ENCODE measurements at places on chromosomes 16 and 17.
A peak's percentile ranks its signal among the peaks of the same experiment; 100 is the strongest.

GRCh38 chr17:39225959-39226683 is 376 bp upstream of the STAC2 start:
- DNase-seq = peak; percentile 97

- no peak for DNase-seq
Measured at GRCh38 chr17:19727501-19728078, 11.2 kb upstream of the SLC47A2 start.

GRCh38 chr17:77451894-77452852 is 311.4 kb downstream of the SEC14L1 start:
- DNase-seq = peak; percentile 78

- DNase-seq = no peak
Measured at GRCh38 chr17:70110443-70110880, 35.4 kb downstream of the KCNJ16 start.

DNA sequence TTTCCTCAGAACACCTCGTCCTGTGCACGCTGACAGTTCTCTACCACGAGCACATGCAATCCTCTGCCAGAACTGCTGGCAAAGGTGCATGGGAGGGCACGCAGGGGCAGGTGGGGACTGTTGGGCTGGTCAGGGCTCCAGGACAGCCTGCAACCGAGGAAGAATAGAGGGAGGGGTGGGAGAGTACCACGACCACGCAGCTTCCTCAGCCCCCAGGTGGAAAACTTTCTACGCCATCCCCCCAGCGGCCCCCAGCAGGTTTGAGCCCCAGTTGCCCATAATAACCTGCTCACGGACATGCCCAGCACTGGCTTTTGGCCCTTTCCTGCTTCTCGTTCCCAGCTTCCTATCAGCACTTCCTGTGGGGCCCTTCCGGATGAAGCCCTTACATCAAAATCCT is 199.3 kb downstream of the C16orf95 start:
- no peak for DNase-seq

DNA sequence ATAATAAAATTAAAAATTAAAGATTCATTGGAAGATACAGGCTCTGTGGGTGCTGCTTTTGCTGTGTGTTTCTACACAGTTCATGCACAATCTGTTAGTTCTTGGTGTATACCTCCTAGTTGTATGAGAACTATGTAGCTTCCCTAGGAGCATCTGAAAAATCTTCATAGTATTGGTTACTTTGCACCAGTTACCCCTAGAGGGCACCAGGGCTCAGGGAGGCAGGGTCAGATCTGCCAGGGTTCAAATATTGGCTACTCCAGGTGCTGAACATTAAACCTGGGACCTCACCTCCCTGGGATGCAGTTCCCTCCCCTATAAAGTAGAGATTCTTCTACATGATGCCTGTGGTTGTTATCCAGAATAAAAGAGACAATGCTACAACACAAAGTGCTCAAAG is 583.0 kb upstream of the CDH11 start:
- DNase-seq = no peak

- no peak for DNase-seq
Measured at GRCh38 chr16:27965801-27966200, 97.7 kb downstream of the GSG1L start.

GRCh38 chr17:75722076-75722475 is 817 bp downstream of the ITGB4 start:
- DNase-seq = no peak

DNA sequence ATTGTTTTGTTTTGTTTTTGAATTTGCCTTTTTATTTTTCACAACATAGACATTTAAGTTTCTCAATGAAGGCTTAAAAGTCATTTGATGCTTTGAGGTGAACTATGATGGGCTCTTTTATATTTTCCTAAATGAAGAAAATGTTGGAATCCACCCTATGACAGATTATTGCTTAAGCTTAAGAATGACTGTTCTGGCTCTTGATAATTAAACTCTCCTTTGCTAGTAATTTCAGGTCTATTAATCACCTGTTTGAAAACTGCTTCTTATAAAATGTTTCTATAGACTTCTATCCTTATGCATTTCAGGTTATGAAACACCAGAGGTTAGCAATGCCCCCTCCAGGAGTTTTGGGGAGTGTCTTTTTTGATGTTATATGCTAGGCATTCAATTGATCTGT is 424.1 kb upstream of the DYNLRB2 start:
- no peak for DNase-seq

DNA sequence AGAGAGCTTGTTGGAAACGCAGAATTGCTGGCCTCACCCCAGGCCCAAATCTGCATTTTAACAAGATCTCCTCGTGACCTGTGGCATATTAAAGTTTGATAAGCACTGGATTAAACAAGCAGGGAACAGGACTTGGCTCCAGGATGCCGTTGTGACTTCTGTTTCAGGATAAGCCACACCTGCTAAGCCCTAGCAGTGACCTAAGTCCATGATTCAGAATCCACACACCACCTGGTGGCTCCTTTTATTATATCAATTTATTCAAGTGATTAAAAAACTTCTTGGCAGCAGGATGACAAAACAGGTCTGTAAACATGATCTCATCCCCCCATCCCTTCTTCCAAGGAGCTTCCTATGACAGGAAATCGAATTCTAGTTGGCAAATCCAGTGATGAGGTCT is 9.1 kb downstream of the NAGPA start:
- DNase-seq = peak; percentile 48

- no peak for DNase-seq
Measured at GRCh38 chr16:4972938-4973587, 14.9 kb downstream of the SEC14L5 start.

Measured in D721Med (cell line).